Effector memory CD4-positive, alpha-beta T cell (primary cell): ENCODE measurements at places on chromosomes 7 and 10.

- no peak for DNase-seq
These were observed 239.0 kb downstream of the DNAJB9 start for GRCh38 chr7:108808549-108809266.

- DNase-seq, result no peak
These were observed 7.1 kb upstream of the ANK3 start for GRCh38 chr10:60396766-60397165.

DNA sequence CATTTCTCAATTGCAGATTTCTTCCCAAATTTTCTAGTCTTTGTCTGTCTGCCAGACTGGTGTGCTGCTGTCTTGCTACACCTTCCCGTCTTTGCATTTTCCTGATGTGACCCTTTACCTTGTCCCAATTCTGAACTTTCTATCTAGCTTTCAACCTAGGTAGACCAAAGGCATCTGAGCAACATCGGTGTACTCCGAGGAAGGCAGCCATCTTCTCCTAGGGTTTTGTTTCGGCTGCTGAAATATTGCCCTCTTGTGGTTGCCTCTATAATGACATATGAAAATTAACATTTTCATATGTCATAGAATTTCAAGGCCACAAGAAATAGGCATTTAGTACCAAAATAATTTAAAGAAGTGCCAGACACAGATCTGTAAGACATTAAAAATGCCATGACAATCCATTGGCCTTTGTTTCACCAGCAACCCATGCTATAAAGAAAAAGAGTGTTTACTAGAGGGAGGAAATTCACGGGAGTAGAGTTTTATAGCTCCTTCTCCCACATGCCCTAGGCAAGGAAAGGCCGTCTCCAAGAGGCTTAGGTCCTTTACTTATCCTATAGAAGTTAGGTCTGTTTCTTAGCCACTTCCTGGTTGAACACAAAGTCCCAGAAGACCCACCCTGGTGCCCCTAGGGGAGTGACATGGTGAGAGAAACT lies 23.4 kb downstream of the OR9A2 start:
- peak; percentile 17 for DNase-seq

DNA sequence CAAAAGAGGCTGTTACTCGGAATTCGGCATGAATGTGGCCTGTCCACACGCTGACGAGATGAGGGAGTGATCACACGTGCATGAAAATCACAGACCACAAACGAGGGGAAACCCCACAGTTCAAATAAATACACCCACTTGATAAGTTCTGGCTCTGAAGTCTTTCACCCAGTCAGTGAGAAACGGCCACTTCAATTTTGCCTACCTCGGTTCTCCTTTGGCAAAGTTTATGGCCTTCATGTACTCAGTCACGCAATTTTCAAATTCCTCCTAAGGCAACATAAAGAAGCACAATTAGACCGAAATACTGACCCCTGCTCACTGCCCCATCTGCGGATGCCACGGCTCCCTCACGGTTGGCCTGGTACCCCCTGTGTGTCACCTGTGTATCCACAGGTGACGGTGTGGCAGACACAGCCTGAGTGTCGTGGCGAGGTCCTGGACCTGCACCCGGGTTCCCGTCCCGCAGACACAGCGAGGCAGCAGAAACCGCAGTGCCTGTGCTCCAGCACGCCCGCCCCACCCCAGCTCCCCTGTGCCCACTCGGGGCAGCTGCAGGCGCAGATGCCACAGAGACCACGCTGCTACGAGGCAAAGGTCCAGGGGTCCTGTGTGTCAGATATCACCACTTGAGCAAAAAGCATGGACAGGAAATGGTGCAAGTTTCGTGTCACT lies 1.4 kb downstream of the CFAP46 start:
- DNase-seq, result no peak

DNA sequence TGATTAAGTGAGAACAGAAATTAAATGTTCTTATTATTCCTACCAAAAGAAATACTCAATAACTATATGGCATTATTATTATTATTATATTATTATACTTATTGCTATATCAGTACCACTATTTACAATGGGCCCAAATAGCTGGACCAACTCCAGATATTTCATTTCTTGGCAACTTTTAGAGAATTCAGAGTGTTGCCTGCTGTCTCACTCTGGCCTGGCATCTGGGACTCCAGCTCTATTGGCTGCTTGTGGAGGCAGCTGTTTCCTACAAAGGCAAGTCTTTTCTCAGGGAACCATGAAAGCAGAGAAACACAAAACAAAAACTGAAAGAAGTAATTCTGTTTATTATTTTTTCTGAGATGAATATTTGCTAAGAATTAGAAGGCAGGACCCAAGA lies 105.1 kb upstream of the SORCS1 start:
- no peak for DNase-seq

GRCh38 chr7:132656846-132657776 lies 80.8 kb upstream of the PLXNA4 start:
- no peak for DNase-seq

DNA sequence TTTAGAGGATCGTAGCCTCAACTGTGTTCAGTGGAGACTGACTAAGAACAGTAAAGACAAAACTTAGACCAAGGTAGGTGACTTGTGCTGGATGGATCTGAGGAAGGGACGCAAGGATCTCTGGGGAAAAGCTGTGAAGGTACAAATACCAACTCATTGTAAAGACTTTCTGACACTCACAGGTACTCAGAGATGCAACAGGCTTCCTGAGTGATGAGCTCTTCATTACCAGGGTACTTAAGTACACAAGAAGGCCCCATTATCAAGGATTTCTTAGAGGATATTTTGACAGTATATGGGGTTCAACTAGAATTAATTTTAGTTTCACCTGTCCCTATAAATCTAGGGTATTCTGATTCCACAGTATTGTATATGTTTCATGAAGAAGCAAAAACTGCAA lies 440.7 kb downstream of the PLXDC2 start:
- DNase-seq, result no peak

- DNase-seq, result no peak
These were observed 2.8 kb downstream of the AGAP3 start for GRCh38 chr7:151088856-151089699.

- DNase-seq, result no peak
These were observed 534.0 kb upstream of the FOXK1 start for GRCh38 chr7:4147926-4148620.

DNA sequence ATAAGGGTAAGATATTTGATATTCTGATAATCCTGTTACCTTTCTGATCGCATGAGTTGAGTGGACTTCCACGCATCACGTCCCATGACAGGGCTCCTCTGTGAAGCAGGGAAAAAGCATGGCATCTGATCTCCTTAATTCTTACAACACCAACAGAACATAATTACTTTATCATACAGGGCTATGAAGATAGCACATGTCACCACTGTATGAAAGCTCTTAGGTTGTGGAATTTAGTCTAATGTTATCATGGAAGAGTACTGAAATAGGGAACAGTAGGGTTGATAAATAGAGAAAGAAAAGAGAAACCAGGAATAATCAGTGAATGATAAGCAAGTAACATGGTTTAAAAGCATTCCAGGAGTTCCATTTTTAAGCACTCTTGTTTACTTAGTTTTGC lies 212.0 kb downstream of the CACNB2 start:
- no peak for DNase-seq

DNA sequence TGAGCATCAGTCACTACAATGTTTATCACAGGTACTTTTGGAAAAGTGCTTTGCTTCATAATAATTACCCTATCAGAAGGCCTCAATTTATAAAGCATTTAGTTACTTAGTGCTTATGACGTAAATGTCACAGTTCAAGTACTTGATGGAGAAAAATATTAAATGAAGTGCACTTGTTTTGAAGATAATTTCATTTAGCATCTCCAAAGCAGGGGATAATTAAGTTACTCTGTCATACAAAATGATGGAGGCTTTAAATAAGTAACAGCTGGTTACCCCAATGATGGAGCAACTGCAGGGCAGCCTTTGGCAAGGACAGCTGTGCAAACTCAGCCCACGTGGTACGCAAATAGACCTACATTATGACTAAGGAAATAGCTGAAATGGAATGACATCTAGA lies 768.8 kb downstream of the GRM8 start:
- no peak for DNase-seq

GRCh38 chr10:97676770-97677581 lies 10.1 kb downstream of the AVPI1 start:
- peak; percentile 14 for DNase-seq

DNA sequence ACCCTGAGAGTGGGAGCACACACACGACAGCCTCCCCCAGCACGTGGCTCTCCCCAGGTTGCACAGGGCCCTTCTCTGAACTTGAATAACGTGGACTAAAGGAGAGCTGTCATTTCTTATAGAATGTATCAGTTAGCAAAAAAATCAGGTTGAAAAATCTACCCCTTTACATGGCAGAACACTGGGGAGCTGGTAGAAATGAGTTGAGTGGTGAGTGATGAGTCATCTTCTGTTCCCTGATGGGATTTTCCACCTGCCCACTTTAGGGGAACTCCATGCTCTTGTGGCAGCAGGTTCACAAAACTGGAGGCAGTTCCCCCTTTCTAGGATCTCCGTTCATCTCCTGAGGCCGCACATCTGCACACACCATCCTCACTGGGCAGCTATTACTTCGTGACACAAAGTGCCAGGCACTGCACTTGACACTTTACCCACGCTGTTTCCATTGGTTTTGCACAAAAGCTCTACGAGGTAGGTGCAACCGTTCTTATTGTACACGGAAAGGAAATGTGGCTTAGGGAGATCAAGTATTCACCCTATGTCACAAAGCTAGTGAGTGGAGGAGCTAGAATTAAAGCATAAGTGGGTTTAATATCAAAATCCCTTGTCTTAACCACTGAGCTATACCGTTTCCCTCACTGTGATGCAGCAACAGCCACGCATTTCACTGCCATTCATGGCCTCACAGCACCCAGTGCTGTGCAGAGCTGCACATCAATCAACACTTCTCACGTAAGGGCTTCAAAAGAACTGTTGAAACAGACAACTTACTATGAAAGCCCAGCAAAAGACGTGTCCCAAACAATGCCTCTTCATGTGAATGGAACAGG lies 80.2 kb downstream of the RNF216 start:
- peak; percentile 66 for DNase-seq

GRCh38 chr7:128833148-128833945 lies 3.1 kb downstream of the FLNC start:
- no peak for DNase-seq

GRCh38 chr7:39615350-39615975 lies 7.9 kb upstream of the RALA start:
- DNase-seq, result no peak

DNA sequence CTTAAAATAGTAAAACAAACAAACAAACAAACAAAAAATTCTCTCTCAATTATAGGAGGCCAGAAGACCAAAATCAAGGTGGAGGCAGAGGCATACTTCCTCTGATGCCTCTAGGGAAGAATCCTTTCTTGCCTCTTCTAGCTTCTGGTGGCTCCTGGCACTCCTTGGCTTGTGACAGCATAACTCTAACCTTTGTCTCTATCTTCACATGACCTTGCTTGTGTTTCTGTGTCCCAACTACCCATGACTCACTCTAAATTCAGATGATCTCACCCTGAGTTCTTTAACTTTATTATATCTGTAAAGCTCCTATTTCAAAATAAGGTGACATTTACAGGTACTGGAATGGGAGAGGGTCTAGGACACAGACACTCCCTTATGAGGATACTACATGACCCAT lies 88.3 kb upstream of the ANTXRL start:
- no peak for DNase-seq

DNA sequence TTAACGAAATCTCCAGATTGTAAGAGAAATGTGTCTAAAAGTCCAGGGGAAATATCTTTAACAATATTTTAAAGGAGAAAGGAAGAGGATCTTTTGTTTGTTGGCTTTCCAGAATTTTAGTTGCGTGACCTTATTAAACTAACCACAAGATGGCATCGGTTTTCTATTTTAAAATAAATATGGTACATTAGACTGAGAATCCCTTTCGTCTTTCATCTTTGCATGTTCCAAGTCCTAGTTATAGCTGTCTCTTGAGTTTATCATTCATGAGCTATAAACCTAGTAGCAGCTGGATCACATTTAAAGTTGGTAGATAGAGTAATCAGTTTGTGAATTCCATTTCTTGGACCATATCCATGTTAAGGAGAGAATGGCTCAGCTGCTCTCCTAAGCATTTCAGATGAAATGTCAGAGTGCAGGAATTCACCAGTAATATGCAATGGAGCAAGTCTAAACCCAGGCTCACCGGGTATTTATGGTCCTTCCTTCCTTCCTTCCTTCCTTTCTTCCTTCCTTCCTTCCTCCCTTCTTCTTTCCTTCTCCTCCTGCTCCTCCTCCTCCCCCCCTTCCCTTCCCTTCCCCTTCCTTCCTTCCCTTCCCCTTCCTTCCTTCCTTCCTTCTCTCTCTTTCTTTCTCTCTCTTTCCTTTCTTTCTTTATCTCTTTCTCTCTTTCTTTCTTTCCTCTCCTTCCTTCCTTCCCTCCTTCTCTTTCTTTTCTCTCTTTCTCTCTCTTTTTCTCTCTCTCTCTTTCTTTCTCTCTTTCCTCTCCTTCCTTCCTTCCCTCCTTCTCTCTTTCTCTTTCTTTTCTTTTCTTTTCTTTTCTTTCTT lies 57.8 kb upstream of the RAB18 start:
- DNase-seq, result no peak

- no peak for DNase-seq
These were observed 171.0 kb downstream of the ARL5B start for GRCh38 chr10:18830277-18830676.

GRCh38 chr7:140284062-140284461 lies 107.3 kb upstream of the KDM7A start:
- DNase-seq, result no peak

DNA sequence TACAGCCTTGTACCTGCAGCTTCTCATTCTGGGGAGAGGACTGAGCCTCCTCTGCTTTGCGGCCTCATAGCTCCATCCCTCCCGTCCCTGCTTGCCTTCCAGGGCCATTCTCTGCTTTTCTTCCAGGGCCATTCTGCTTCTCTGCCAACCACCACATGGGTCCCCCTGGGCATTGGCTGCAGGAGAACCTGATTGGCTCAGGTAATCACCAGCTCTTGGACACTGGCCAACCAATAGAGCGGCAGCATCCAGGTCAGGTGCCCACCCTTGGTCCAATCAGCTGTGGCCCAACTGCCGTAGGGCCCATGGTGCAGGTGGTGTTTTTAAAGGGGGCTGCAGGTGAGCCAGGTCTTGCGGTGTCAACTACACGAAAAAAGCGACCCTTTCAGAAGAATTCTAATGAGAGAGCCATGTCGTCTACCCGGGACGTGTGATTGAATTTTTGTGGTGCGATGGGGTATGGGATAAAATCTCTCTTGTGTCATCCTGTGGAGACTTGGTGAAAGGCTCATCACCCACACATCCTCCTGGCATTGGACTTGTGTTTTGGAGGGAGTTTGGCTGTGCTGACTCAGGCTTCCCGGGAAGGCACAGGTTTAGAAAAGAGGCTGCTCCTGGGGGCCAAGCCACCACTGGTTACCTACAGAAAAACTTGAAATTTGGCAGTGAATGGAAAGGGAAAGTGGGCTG lies 46.0 kb upstream of the PODXL start:
- DNase-seq, result no peak

GRCh38 chr7:107953265-107953923 lies 49.6 kb downstream of the LAMB1 start:
- no peak for DNase-seq

- DNase-seq, result no peak
These were observed 488.5 kb downstream of the DNAJB6 start for GRCh38 chr7:157825325-157825724.

- no peak for DNase-seq
These were observed 28.1 kb downstream of the PTPRZ1 start for GRCh38 chr7:121901026-121901425.
